ENCODE measurements at places on chromosomes 6 and 20.

GRCh38 chr20:24776755-24777271 lies 172.3 kb upstream of the CST7 start:
- no peak for DNase-seq

DNA sequence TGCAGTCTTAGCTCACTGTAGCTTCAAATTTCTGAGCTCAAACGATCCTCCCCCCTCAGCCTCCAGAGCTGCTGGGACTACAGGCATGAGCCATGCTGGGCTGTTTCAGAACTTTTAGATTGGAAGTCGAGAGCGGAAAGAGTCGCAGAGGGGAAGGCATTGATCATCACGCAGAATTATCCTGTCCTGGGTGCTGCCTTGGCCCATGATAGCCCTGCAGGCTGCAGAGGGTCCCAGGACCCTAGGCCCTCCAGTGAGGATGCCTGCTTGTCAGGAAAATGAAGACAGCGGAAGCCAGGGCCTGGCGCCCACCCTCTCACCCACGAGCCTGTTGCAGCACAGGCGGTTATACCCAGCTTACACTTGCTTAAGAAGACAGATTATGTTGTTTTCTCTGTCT lies 9.1 kb downstream of the TMEM181 start:
- no peak for DNase-seq

DNA sequence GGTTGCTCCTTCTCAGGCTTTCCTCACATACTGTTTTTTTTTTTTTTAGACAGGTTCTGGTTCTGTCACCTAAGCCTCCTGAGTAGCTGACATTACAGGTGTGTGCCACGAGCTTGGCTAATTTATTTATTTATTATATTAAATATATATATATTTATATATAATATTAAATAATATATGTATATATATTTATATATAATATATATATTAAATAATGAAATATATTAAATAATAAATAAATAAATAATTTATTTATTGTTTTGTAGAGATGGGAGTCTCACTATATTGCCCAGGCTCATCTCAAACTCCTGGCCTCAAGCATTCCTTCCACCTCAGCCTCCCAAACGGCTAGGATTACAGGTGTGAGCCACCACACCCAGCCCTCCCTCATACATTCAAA lies 28.3 kb upstream of the SLC9A8 start:
- DNase-seq: no peak

DNA sequence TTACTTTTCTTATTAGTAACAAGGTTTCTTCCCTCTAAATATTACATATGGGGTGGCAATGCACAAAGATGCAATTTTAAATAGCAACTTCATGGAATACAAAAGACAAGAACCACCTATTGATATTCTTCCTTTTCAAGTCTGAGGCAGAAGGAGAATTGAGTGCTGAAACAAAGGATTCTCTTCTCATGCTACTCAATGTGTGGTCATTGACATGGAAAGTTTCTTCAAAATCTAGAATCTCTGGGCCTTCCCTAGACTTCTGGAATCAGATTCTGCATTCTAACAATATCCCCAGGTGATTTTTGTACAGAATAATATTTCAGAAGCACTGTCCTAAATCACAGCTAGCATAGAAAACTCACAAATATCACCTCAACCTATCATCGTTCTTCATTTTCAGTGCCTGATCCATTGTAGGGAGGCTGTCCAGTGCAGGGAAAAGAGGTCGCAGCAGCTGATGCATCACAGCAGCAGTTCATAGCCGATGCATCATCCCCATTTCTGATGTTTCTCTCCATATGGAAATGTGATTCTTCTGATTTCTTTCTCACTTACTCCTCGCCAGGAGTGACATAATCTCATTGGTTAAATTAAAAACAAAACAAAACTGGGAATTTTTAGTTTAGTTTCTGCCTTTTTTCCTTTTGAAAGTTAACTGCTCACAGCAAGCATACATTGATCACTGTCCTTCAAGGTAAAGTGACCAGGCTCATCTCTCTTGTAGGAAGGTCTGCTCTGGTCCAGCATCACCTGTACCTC lies 139.5 kb upstream of the FAM83B start:
- no peak for DNase-seq

DNA sequence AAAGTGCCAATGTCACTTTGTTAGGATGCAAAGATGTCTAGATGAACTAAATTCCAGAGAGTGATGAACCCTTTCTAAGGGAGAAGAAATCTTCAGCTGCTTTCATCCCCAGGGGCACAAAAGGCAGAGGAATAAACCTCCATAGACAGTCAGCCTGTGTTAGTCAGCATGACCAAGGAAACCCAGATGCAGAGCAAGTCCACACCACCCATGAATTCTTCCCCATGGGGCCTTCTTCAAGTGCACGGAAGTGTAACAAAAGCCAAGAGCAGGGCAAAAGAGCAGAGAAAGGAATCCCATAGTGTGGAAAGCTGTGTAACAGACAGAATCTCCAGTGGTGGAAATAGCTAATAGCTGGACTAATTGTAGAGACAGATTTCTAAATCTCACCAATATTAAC lies 50.0 kb downstream of the DCDC2 start:
- DNase-seq: no peak

- DNase-seq: no peak
These were observed 149.1 kb downstream of the KCNQ5 start for GRCh38 chr6:72770959-72771358.

GRCh38 chr6:105504706-105505105 lies 101.8 kb upstream of the PREP start:
- no peak for DNase-seq

GRCh38 chr20:59802018-59802417 lies 131.4 kb downstream of the SYCP2 start:
- DNase-seq: no peak

- no peak for DNase-seq
These were observed 22.1 kb downstream of the BLOC1S5 start for GRCh38 chr6:8041913-8042583.

- DNase-seq: peak; percentile 92
These were observed 2.4 kb downstream of the JAG1 start for GRCh38 chr20:10671221-10671918.

GRCh38 chr20:58531657-58532056 lies 16.5 kb upstream of the APCDD1L start:
- no peak for DNase-seq

- no peak for DNase-seq
These were observed 86.5 kb downstream of the EYA2 start for GRCh38 chr20:46981184-46981583.

Data from Caki2 (cell line).